ENCODE measurements at places on chromosomes 6 and 20.

DNA sequence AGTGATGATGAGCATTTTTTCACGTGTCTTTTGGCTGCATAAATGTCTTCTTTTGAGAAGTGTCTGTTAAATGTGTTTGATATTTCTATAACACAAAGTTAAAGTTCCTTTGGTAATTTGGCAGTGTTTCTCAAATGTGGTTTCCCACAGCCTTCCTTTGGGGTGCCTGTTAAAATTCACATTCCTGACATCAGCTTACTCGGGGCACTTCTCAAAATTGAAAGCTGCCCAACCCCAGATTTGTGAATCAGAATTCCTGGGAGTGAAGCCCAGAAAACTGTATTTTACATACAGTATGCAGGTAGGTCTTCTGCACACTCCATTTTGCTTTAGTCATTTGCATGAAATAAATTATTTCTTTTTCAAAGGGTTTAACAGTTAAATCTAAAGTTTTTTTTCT, 207.9 kb downstream of the GMPR start:
- no peak overlapping the region for H3K27ac ChIP-seq
- no peak overlapping the region for H3K4me3 ChIP-seq
- H3K36me3 ChIP-seq, result no peaks in the 10 kb centered on the region
- no peaks in the 10 kb centered on the region for H3K27me3 ChIP-seq
- DNase-seq, result no peak

GRCh38 chr6:139343052-139343750, 31.2 kb downstream of the CITED2 start:
- no peaks in the 10 kb centered on the region for H3K4me1 ChIP-seq
- DNase-seq, result no peak
- no peak overlapping the region for H3K27ac ChIP-seq
- H3K36me3 ChIP-seq, result no peaks in the 10 kb centered on the region
- no peaks in the 10 kb centered on the region for H3K27me3 ChIP-seq

- no peak overlapping the region for H3K4me3 ChIP-seq
- H3K36me3 ChIP-seq, result no peaks in the 10 kb centered on the region
- no peaks in the 10 kb centered on the region for H3K27me3 ChIP-seq
- no peak overlapping the region for H3K27ac ChIP-seq
These were observed 2.7 kb upstream of the WFDC11 start for GRCh38 chr20:45672765-45673164.

DNA sequence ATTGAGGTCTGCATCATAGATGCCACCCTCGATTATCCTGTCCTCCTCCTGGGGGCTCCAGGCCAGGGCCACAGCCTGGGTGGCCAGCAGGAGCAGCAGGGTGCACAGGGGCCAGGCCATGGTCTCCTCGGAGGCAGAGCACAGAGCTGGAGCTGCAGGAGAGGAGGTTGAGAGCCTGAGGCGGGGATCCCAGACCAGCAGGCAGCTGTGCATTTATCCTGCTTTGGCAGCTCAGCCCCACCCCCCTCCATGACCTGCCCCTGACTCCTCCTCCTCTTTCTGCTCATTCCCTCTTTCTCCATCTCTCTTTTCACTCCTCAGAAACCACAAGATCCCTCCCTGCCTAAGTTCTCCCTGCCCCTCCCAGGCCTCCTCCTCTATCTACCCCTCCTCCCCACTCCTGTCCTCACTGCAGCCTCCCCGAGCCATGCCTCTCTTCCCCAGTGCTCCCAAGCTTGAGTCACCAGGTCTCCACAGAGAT, at the start of gene CST2:
CST2 (minus strand) TSS at position 189 of the 481 bp plus-strand sequence; CDS start at position 120, 69 bp downstream.
- no peak within 1 kb of the TSS for H3K4me3 ChIP-seq
- peak; percentile 63 for DNase-seq
- H3K4me1 ChIP-seq, result no peaks in the 10 kb centered on the region
- H3K27me3 ChIP-seq, result no peaks in the 10 kb centered on the region
- no peaks in the 10 kb centered on the region for H3K36me3 ChIP-seq
